HT-29 (cell line): ENCODE measurements at places on chromosomes 1 and 21.
A peak's percentile ranks its signal among the peaks of the same experiment; 100 is the strongest.

- peak; percentile 24 for DNase-seq
Measured at GRCh38 chr1:168960595-168960994, 145.9 kb upstream of the ATP1B1 start.

DNA sequence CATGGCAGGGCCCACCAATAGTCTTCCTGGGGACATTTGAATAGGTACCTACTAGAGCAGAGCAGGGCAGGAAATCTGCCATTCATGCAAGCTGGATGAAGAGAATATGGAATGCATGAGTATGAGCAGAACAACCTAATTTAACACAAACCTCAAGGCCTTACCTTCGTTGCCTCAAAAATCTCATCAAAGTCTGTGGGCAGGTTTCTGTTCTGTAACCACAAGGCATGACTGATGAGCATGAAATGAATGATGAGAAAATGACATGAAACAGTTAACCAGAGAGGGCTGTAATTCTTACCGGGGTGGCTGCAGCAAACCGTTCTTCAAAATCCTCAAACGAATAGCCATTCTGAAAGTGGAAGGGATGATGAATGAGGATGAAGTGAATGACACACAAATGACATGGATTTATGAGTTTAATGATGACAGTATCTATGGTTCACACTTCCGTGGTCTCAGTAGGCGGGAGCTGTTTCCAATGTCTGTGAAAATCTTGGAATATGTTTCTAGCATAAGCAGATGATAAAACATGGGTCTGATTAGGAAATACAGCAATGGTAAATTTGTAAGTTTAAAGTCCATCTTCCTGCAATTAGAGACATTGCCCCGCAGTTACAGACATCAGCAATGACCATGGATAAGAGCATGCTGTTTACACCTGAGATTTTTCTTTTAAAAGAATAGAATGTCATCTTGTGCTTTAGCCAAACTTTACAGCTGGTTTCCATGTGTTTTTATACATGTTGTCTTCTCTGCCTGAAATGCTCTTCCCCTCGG is 67.6 kb upstream of the C8B start:
- DNase-seq = no peak

GRCh38 chr1:207807690-207808321 is 56.0 kb downstream of the CD46 start:
- DNase-seq = no peak

DNA sequence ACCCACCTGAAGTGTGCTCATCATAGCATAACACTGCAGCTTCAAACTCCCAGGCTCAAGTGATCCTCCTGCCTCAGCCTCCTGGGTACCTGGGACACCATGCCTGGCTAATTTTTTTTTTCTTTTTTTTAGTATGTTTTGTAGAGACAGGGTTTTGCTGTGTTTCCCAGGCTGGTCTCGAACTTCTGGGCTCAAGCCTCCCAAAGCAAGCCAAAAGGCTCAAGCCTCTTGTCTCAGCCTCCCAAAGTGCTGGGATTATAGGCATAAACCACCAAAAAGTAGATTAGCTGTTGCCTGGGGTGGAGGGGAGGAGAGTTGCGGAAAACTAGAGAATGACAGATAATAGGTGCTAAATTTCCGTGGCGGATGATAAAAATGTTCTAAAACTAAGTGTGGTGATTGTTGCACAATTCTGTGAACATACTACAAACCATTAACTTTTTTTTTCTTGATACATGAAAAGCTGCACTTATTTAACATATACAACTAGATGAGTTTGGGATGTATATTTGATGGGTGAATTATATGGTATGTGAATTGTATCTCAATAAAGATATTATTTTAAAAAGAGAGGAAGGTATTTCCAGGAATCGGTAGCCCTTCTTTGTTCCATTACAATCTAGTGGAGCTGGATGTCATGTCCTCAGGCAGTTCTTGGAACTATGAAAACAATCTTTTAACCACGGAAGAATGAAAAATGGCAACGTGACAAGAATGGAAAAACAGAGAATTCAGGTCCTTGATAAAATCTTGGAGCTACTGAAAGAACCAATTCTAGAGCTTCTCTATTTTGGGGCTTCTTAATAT is 27.3 kb upstream of the MED18 start:
- DNase-seq = no peak

DNA sequence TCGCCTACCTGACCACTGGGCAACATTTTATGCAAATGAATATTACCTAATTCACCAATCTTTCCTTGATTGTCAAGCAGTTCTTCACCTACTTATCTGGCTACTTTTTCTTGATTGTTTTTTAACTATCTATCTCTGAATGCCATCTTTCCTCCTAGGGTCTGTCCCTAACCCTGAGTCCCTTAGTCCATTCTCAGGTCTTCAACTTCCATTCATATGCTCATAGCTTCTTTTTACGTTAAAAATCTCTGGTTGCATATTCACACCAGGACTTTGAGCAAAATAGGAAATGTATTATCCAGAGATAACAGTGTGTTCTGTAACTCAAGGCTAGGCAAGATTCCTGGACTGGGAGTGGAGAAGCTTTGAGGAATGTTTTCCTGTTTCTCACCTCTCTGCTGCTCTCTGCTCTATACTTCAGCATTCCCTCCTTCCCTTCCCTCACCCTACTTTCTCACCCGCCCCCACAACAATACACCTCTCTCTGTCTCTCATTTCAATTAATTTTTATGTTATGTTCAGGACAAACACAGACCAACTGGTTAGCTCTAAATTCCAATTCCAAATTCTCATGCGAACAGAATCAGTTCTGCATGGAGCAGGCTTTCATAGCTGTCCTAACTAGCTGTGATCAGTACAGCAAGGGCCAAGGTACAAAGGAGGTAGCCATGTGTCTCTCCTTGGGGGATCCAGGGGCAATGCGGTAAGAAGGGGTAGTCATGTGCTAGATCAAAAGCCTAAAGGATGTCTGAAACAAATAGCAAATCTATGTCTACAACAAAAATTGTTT is 278.4 kb downstream of the USH2A start:
- no peak for DNase-seq

GRCh38 chr1:245834002-245834401 is 673.1 kb downstream of the SMYD3 start:
- no peak for DNase-seq

DNA sequence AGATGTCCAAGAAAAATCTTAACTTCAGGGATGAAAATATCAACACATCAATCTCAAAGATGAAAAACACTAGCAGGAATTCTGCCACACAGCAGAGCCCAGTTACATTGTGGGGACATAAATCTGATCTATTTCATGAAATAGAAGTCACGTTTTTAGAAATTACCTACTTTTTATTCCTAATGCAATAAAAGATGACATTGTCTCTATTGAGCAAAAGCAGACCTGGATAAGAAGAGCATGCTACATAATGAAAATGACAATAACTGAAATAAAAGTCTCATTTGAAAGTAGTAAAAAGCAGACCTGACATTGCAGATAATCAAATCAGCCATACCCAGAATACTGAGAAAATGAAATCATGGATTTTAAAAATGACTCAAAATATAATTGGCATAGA is 156.8 kb downstream of the NTNG1 start:
- DNase-seq = no peak

GRCh38 chr1:24414775-24415333 is 748 bp upstream of the NIPAL3 start:
- DNase-seq = no peak

GRCh38 chr1:67708606-67709005 is 23.6 kb downstream of the GADD45A start:
- peak; percentile 69 for DNase-seq

GRCh38 chr1:15384301-15384901 is 25.3 kb upstream of the EFHD2 start:
- DNase-seq = no peak

- no peak for DNase-seq
Measured at GRCh38 chr1:239657291-239657690, 270.9 kb downstream of the CHRM3 start.

- DNase-seq = no peak
Measured at GRCh38 chr1:211329764-211330201, 3.1 kb downstream of the TRAF5 start.
